Fibroblast of the aortic adventitia (primary cell): ENCODE measurements at places on chromosomes 6 and 20.

- DNase-seq: no peak
These were observed 26.4 kb downstream of the MEP1A start for GRCh38 chr6:46819561-46819960.

DNA sequence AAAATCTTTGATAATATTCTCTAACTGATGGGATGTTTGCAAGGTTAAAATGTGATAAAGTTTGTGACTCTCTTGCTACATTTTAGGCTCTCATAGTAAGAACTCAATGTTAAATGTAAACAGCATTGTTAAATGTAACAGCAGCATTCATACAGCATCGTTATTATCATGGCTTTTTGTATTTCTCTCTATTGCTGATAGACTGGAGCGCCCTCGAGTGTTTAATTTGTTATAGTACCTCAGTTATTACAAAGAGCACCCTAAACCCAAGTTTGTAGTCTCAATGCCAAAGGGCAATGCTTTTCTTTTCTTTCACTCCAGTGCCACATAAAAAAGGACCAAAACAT lies 14.9 kb upstream of the TTPAL start:
- peak; percentile 67 for DNase-seq

GRCh38 chr6:118788702-118789101 lies 105.2 kb upstream of the ASF1A start:
- no peak for DNase-seq

GRCh38 chr20:18019068-18019467 lies 38.6 kb downstream of the OVOL2 start:
- peak; percentile 16 for DNase-seq

DNA sequence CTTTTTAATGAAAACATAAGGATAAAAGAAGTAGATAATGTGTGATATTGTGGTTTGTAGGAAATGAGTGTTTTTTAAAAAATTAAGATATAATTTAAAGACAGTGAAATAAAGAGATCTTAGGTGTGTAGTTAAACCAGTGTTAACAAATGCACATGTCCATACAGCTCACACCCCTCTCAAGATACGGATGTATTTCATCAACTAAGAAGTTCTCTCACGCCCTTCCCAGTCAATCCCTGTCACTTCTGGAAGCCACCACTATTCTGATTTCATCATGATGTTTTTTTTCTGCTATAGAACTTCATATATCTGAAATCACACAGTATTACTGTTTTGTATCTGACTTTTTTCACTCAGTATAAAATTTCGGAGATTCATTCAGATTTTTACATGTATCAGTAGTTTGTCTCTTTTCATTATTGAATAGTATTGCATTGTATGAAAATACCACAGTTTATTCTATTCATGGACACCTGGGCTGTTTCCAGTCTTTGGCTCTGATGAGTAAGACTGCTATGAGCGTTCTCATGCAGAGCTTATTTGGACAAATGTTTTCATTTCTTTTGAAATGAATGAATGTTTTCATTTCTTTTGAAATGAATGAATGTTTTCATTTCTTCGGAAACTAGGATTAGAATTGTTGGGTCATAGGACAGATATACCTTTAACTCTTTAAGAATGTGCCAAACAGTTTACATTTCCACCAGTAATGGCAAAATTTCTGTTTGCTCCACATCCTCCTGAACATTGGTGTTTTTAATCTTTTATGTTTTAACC lies 49.7 kb upstream of the ELOVL5 start:
- peak; percentile 20 for DNase-seq

DNA sequence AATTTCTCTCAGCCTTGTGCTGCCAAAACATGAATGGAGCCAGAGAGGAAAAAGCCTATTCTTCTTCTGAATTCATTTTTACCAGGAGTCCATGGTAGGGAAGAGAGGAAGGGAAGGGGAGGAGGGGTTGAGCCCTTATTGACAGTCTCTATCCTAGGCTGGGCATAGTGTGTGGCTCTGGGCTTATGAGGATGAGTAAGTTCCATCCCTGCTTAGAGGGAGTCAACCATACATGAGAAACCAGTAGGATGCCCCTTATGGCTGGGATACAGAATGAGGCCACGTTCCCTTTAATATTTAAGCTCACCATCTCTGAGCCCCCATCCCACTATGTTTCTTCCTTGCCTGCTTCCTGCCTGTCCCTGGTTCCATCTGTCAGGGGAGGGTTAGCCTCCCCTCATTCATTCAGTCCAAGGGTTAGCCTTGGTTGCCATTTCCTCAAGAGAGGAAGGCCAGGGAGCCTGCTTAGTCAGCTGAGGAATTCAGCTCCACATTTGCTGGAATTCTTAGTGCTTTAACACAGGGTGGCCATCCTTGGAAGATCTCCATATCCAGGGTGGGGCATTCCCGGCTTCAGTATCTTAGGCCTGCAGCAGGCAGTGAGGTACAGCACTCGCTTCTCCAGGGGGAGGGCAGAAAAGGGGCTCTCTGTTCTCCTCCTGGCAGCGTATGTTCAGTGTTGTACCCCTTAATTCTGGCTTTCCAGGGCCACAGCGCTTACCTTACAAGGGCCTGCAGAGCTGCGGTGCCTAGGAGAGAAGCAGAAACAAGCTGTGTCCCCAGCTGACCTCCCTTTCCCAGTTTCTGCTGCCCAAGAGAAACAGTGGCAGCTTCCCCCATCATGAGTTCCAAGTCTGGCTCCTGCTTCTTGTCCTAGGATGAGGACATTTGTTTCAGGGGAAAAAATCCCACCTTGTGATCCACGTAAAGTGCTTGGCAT lies 12.5 kb downstream of the SIRT5 start:
- DNase-seq: peak; percentile 18

DNA sequence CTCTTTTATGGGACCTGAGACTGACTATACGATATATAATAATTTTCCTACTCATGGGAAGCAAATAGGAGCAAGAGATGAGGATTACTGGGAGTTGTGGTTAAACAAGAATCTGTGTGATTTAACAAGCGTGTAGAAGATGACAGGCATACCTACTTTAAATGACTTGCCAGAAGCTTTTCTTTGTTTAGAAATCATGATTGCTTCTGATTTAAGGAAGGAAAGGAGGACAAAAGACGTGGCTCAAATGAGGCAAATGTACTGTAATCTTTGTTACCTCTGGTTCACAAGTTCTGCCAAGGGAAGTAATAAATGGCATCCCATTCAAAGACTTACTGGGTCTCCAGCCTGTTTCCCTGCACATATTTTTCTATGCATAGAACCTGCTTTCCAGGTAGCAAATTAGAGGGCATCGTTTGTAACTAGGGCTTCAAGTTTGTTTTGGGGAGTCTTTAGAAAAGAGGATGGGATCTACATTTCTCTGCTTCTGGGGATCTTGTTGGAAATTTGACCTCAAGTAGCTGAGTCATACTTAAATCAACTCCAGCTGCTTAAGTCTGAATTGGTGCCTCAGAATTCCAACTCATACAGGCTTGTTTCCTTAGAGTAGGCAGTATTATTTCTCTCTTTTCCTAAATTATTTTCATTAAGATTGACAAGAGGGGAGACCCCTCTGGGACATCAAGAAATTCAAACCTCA lies 2.9 kb upstream of the TRMT11 start:
- peak; percentile 90 for DNase-seq

DNA sequence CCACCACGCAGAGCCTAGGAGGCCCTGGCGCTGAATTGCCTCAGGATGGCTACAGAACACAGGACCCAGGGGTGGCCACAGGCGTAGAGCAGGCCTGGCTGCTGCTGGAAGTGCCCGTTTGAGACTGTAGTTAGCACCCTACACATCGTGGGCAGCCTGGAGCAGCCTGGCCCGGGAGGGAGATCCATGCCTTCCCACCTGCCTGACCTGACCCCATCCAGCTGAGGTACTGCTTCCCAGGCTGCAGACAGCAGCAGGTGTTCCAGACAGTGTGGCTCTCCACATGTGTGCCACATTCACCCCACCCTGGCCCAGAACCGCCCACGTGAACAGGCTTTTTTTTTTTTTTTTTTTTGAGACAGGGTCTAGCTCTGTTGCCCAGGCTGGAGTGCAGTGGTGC lies 20.9 kb upstream of the MAP1LC3A start:
- DNase-seq: no peak

GRCh38 chr6:63598049-63599036 lies 26.1 kb downstream of the LOC128125822 start:
- DNase-seq: peak; percentile 61

DNA sequence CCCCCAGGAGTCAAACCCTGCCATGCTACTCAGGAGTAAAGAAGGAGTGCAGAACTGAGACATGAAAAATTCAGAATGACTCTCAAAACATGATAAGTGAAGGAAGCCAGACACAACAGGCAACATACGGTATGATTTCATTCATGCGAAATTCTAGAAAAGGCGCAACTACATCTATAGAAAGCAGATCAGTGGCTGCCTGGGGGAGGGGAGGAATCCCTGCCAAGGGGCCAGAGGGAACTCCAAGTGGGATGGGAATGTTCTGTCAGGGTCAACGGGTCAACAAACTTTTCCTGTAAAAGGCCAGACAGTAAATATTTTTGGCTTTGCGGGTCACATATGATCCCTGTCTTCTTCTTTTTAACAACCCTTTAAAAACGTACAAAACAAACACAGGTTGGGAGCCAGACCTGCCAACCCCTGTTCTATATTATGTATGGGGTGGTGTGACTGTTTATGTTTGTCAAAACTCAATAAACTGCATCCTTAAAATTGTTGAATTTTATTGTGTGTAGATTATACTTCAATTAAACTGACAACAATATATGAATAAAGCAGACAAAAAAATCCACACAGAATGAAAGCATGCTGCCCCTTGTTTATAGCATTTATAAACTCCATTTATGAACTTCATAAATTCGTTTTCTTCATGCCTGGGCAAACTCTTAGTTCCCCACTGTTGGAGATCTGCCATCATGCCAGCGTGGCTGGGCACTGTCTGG lies 56.6 kb upstream of the TRAF3IP2 start:
- no peak for DNase-seq

- DNase-seq: peak; percentile 23
These were observed 23.9 kb upstream of the TINAG start for GRCh38 chr6:54284161-54284860.

GRCh38 chr6:24613361-24614042 lies 32.5 kb downstream of the KIAA0319 start:
- no peak for DNase-seq

- DNase-seq: no peak
These were observed 7.2 kb downstream of the AGPAT4 start for GRCh38 chr6:161266513-161267230.

DNA sequence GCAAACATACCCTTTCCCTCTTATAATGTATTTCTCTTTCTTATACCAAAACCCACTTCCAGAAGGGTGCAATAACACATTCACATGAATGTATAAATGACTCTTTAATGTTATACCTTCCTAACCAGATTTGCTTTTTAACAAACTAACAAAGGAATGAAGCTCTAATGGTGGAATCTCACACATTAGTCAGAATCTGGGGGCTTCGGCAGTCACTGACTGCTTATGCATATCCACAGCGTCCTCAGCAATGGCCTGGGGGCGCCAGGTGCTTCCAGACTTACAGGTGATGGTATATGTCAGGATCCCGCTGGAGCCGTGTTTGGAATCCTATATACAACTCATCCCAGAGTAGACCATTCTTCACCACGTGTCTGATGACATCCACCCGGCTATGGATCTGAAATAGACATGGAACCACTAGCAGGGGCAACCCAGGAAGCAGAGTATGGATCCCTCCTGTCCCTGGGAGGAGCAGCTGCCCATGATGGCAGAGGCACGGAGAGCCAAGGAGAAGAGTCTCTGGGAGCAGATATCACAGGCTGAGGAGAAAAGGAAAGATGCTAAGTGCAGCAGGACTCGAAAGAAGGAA lies 150.8 kb upstream of the RIPOR2 start:
- DNase-seq: no peak

DNA sequence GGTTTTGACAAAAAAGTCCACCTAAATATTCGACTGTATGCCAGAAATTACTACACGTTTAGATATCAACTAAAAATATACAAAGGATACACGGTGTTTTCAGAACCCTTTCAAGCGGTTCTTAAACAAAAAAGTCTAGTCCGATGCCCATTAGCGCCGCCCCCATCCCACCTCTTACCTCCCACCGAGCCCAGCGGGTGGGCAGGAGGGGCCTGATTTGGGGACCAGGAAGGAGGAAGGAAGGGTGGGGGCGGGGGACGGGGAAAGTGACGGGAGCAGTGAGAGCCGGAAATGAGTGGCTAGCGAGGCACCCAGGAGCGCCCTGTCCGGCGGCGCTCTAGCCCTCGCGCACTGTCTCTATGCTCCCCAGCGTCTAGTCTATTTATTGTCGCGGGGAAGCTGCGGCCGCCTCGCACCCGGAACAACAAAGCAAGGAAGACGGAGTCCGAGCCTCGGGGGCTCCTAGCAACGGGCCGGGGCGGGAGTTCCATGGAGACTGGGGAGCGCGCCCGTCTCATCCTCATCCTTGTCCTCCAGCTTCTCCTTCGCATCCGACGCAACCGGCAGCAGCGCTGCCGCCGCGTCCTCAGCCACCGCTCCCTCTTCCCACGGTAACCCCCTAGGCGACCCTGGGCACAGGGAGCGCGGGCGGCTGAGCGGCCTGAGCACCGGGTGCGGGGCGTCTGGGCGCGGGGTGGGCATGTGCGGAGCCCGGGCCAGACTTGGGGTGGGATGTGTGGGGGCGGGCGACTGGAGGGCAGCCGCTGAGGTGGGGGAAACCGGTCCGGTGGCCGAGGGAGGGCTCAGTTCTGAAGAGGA lies at the start of gene TBPL1:
Gene TBPL1 (plus strand): TSS at position 410 of the 819 bp plus-strand sequence. CDS start 26,902 bp downstream, outside the sequence.
- peak; percentile 96 for DNase-seq

GRCh38 chr6:10460096-10460495 lies 45.2 kb upstream of the TFAP2A start:
- DNase-seq: no peak

GRCh38 chr6:155067956-155068615 lies 73.0 kb downstream of the TIAM2 start:
- DNase-seq: peak; percentile 22

DNA sequence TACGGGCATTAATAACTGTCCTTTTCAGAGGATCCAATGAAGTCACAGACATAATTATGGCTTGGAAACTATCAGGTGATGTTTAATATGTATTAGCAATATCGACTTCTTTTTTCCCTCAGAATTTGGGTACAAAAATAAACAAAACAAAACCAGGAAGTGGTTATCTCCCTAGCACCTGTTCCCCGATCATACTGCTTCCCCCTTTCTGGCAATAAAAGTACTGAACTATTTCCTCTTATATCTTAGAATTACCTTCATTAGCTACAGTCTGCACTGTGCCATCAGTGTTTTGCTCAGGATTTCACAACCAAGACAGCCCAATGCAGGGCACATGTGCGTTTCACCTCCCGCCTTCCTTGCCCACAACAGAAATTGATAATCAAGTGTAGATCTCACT lies 216.9 kb upstream of the BTBD3 start:
- DNase-seq: no peak
